Common myeloid progenitor, CD34-positive (primary cell): ENCODE measurements at places on chromosomes 4 and X.

DNA sequence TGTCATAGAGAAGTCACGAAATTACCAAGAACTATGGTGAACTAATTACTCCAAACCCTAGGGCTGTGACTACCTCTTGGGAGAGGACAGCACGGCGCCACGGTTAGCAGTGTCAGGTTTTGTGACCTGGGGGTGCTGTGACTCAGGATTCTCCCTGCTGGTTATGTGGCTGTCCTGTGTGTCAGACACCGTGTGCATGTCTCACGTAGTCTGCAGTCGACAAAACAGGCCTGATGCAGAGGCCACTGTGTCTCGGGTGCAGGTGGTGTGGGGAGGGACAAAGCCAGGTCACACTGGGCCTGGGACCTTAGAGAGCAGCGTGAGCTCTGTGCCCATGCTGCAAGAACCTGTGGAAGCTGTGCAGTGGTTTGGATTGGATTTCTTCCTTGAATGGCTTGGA, 34.1 kb downstream of the TNIP2 start:
- no peak for DNase-seq

DNA sequence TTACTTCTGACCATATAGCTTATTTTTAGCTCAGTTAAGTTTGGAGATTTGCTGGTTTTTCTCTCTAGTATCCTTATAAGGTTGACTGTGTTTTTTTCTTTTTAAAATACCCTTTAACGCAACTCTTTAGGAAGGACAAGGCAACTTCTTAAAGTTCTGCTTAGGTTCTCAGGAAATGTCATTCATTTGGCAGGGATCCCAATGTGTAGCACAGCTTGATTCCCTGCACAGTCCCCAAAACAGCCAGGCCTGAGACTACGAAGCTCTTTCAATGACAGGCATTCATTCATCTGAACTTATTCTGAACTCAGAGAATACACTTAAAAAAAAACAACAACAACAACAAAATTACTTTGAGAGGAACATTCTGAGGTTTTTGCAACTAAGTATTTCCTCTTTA, 1765.8 kb downstream of the PCDH7 start:
- DNase-seq, result peak; percentile 0

DNA sequence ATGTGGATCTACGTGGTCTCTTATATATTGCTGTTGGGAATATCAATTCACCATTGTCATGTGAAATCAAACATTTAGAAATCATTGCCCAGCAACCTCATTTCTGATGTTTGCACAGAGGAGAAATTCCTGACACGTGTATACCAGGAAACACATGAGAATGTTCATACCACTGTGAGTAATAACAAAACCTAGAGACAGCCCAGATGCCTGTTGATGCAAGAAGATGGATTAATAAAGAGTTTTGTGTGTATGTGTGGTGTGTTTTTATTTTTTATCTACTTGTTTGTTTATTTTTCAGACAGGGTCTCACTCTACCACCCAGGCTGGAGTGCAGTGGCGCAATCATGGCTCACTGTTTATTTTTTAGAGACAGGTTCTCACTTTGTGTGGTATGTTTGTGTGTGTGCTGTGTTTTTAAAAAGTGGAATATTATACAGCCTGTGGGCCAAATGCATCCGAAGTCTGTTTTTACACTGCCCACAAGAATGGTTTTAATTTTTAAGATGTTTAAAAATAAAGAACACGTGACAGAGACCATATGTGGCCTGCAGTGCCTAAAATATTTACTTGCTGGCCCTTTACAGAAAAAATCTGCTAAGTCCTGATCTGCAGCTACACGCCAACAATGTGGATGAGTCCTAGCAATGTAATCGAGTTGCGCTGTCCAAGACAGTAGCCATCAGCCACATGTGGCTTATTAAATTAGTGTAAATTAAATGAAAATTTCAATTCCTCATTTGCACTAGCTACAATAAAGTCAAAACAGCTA, 39.2 kb downstream of the TXLNG start:
- no peak for DNase-seq

DNA sequence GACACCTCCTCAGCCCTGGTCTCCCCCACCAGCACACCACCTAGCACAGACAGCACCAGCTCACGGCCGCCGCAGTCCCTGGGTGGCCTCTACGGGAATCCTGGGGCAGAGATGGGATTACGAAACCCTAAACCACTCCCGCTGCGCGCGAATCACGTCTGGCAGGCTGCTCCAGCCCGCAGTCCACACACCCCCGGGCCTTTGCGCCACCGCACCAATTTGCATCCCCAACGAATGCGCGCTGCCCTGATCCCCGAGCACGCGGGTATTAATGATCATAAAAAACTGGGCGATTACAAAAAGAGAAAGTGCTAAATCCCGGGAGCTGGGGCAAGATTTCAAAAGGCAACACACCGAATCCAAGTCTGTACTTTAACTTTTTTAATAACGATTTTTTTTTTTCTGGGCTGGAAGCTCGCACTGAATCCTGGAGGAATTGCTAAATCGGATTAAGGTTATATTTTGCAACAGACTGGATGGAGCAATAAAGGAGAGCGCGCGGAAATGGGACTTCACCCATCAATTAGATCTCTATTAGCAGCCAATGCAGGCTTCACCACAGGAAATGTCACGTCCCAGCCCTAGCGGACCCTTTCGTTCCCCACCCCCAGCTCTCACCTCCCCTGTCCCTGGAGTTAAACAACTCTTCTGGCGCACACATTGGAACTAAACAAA, 69.8 kb upstream of the TMEM33 start:
- no peak for DNase-seq

DNA sequence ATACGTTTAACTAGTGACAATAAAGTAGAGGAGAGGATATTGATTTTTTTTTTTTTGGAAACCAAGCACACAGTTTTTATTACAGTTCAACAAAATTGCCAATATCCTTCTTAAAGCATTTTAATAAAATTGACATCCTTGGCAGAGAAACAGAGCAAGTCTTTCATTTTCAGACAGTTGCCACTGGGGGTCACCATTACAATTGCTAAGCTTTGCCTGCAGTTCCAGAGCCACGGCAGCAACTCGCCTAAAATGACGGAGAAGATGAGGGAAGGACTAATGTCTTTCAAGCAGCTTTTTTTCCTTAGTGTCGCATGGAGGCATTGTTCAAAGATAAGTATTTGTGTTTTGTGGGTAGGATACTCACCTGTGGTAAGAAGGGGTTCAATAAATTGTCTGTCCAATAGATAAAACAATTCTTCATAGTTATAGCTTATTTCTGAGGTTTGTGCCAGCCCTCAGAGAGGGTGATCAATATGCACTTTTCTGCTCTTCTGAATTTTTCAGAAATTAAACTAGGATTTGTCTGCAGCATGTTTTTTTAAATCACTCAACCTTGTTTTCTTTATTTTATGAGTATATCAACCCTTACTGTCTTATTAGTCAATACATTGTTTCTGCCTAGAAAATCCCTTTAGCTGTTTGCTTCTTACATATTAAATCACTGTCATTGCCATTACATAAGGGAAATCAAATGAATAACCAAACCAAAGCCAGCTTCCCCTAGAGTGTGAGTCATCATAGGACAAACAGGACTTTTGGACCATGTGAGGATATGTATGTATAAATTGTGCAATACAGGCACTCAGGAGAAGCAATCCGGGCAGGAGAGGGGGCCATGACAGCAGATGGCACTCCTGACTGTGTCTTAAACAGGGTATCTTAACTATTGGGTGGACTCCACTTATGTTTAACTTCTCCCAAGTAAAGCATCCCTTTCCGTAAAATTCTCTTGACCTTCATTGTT, 508.1 kb upstream of the ARX start:
- peak; percentile 21 for DNase-seq

- no peak for DNase-seq
Measured at GRCh38 chrX:147735364-147735763, 176.4 kb upstream of the FMR1 start.

DNA sequence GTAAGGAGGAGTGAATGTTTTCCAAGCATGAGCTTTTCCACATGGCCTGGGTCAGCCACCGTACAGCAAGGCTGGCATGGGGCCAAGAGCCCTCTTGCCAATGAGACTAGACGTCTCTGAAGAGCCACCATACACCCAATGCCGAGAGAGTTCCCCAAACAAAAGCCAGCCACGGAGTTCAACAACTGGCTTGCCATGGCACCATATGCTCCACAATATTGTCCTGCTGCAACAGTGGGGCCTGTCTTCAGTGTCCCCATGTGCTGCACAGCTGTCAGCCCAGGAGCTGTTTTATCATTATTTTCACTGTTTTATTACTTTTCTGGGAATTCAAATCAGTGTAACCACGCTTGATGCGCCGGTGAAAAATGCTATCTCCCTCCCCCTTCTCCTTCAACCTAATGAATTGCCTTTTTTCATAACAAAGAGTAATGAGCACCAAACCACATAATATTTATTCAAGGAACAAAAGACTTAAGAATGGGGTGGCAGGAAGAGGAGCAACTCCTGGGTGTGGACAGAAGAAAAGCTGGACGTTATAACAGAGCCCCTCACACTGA, 18.4 kb downstream of the MAML3 start:
- no peak for DNase-seq
